ENCODE measurements at places on chromosomes 3 and 15. TPM values are rescaled to one million over a fixed set of nuclear protein-coding genes. Genes with fewer than 3 reads are reported as not detected.

- no peaks in the 10 kb centered on the region for H3K36me3 ChIP-seq
- H3K4me1 ChIP-seq: peaks cover 17% of the 10 kb centered on the region
- H3K4me3 ChIP-seq: no peak overlapping the region
- H3K27me3 ChIP-seq: peaks cover 46% of the 10 kb centered on the region
- DNase-seq: no peak
- no peak overlapping the region for H3K27ac ChIP-seq
These were observed 966 bp upstream of the C3orf80 start for GRCh38 chr3:160224256-160224655.

DNA sequence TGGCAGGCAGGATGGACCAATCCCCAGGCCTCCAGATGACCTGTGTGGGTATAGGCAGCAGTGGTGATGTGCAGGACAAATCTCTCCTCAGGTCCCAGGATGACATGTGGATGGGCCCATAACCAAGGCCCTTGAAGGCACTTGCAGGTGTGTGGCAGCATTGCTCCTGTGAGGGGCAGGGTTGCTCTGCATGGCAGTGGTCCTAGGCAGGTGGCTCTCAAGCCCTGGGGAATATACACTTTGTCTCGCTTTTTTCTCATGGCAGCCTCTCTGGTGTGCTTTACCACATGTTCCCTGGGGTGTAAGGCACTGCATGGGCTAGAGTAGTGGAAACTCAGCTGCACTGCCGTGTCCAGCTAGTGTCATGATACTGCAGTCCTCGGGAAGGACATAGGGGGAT lies 503.6 kb downstream of the UNC13C start:
- H3K27ac ChIP-seq: no peak overlapping the region
- DNase-seq: no peak
- no peaks in the 10 kb centered on the region for H3K27me3 ChIP-seq

GRCh38 chr15:50183112-50183794 lies 1.3 kb downstream of the SLC27A2 start:
- H3K36me3 ChIP-seq: no peaks in the 10 kb centered on the region
- H3K4me1 ChIP-seq: peaks cover 7% of the 10 kb centered on the region
- no peak overlapping the region for H3K27ac ChIP-seq
- no peak overlapping the region for H3K4me3 ChIP-seq
- no peak for DNase-seq

- H3K4me3 ChIP-seq: no peak overlapping the region
- no peaks in the 10 kb centered on the region for H3K4me1 ChIP-seq
- no peak overlapping the region for H3K27ac ChIP-seq
- H3K36me3 ChIP-seq: no peaks in the 10 kb centered on the region
- no peaks in the 10 kb centered on the region for H3K27me3 ChIP-seq
These were observed 119.2 kb downstream of the CTNNB1 start for GRCh38 chr3:41318520-41318919.

DNA sequence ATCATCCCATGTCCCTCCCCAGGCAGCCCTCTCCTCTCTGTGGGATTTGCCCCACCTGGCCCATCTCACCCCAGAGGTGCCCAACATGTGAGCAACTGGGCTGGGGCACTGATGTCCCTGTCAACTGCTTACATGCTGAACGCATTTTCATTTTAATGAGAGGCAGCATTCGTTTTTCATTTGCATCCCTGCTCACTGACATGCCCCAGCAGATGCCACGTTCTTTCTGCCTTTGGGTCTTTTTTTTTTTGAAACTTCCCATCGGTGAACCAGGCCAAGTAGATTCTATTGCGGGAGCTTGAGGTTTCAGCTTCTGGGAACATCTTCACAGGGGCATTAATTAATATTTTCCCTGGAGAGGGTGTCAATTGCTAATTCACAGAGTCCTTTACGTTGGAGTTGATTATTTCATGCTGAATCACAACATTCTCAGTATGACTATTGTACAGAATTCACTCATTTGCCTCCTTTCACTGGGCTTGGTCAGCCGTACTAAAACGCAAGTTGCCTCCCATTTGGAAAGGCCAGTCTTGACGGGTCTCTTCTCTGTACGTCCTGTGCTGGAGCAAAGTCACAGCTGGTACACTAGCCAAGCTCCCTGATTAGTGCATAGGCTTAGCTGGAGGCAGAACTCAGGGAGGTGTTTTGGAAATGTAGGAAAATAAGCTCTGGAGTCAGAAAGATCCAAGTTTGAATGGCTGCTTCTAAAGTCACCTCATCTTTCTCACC lies 69.8 kb downstream of the CHRNA7 start:
- no peak for DNase-seq
- H3K27me3 ChIP-seq: no peaks in the 10 kb centered on the region
- no peaks in the 10 kb centered on the region for H3K36me3 ChIP-seq
- no peak overlapping the region for H3K4me3 ChIP-seq
- no peak overlapping the region for H3K27ac ChIP-seq

GRCh38 chr15:75368689-75369239 lies 357 bp upstream of the MAN2C1 start:
- peaks cover 18% of the 10 kb centered on the region for H3K4me1 ChIP-seq
- no peaks in the 10 kb centered on the region for H3K27me3 ChIP-seq

- H3K4me3 ChIP-seq: no peak overlapping the region
- no peak for DNase-seq
- no peak overlapping the region for H3K27ac ChIP-seq
- peaks cover 2% of the 10 kb centered on the region for H3K4me1 ChIP-seq
These were observed 9.6 kb upstream of the LIPH start for GRCh38 chr3:185561958-185562357.

GRCh38 chr3:177646749-177647148 lies 449.5 kb upstream of the TBL1XR1 start:
- H3K27ac ChIP-seq: no peak overlapping the region
- H3K27me3 ChIP-seq: no peaks in the 10 kb centered on the region
- DNase-seq: no peak
- H3K4me3 ChIP-seq: no peak overlapping the region
- peaks cover 5% of the 10 kb centered on the region for H3K4me1 ChIP-seq
- no peaks in the 10 kb centered on the region for H3K36me3 ChIP-seq

DNA sequence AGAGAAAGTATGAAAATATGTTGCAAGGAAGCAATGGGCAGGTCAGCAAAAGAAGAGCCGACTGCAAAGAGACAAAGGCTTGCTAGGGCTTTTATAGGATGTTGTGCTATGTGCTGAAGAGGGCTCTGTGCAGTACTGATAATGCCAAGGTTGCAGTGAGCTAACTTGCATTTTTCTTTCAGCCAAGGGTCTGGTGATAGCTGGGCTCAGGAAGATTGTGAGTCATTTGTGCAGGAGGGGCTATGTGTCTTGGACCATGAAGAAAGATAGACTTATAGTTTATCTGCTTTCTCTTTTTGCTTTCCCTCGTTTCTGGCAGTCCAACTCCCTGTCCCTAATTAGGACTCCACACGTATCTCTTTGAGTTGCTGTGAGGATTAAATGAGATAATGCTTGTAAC lies 64.5 kb upstream of the LRIG1 start:
- no peak for DNase-seq
- no peak overlapping the region for H3K27ac ChIP-seq
- H3K4me3 ChIP-seq: no peak overlapping the region
- H3K4me1 ChIP-seq: no peaks in the 10 kb centered on the region
- no peaks in the 10 kb centered on the region for H3K27me3 ChIP-seq

- H3K4me1 ChIP-seq: peaks cover 8% of the 10 kb centered on the region
- no peaks in the 10 kb centered on the region for H3K27me3 ChIP-seq
- H3K27ac ChIP-seq: no peak overlapping the region
- H3K4me3 ChIP-seq: no peak overlapping the region
These were observed 40.9 kb upstream of the MYO5C start for GRCh38 chr15:52336529-52336928.

Gene DAZL
- total RNA-seq: not detected

Gene SENP7
- 41.3 TPM for total RNA-seq

Gene UPK1B
- not detected for total RNA-seq

Gene GP5
- total RNA-seq: 0.35 TPM
